Gastroesophageal sphincter (tissue), 4 donors: ENCODE measurements at places on chromosomes 16 and 17. TPM values are rescaled to one million over a fixed set of nuclear protein-coding genes. Genes with fewer than 3 reads are reported as not detected.
A peak's percentile ranks its signal among the peaks of the same experiment; 100 is the strongest.

DNA sequence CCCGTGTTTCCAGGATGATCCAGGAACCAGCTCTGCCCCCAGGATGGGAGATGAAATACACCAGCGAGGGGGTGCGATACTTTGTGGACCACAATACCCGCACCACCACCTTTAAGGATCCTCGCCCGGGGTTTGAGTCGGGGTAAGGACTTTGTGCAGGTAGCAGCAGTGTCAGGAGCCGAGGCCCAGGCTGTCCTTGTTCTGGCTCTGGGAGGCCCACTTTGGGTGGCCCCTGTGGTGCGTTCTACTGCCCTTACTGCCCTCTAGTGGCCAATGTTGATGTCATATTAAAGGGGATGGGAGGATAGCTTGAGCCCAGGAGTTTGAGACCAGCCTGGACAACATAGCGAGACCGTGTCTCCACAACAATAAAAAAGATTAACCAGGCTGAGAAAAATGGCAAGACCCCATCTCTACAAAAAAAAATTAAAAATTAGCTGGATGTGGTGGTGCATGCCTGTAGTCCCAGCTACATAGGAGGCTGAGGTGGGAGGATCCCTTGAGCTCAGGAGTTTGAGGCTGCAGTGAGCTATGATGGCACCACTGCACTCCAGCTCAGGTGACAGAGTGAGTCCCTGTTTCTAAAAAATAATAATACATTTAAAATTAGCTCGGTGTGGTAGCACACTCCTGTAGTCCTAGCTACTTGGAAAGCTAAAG, 20.9 kb upstream of the CLEC18A start:
- ATAC-seq = peak; percentile 72

DNA sequence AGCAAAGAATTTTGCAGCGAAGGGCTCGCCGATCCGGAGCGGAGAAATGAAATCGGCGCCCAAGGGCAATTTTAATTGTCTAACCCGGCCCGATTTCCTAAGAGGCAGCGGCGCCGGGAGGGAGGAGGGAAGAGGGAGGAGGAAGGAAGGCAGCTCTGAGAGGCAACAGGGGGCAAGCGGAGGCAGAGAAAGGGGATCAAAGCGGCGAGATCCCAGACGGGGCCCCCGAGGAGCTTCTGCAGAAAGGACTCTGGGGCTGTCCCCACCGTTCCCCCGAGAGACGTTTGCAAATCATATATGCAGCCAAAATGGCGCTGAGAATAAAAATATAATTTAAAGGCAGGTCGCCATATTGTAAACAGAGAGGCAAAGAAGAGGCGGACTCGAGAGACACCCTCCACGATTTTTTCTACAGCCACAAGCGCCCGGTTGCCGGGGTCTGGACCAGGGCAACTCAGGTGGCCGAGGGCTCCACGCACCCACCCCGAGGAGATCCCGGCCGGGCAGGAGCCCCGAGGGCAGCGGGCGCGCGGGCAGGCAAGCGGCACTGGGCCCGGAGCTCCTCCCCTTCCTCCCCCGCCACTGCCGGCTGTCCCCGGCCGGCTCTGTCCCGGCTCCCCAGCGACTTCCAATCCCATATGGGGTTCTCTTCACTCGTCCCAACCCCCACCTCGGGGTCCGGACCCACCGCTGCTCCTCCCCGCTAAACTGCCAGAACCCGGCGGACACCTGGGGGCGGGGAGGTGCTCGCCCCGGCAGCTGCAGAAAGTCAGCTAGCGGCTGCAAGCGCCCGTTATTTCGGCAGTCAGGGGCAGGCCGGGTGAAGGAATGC, 1.9 kb downstream of the PHF12 start:
- ATAC-seq = no peak

ZNF747 gene
- total RNA-seq = 17.1 TPM

STH gene
- total RNA-seq = not detected

- ATAC-seq = no peak
These were observed 100.7 kb downstream of the MGAT5B start for GRCh38 chr17:76968707-76969597.

- ATAC-seq = no peak
These were observed 14.2 kb upstream of the CD300A start for GRCh38 chr17:74452033-74452840.

DNA sequence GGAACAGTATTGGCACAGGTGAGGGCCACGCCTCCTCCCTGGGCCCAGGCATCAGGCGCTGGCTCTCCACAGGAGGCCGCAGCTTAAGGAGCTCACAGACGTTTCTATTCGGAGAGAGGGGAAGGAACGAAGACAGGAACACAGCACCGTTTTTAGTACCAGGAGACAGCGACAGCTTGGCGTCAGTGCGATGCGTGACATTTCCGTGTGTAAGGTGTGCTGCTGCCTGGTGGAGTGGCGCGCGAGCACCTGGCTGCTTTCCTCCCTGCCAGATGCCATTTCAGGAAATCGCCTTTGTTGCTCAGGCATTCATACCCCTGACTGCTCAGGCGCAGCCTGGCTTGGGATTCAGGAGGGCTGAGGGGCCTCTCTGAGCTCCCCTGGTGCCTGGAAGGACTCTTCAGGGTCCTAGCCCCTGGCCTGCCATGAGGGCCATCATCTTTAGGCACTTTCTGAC, 367.5 kb downstream of the CPPED1 start:
- no peak for ATAC-seq

DNA sequence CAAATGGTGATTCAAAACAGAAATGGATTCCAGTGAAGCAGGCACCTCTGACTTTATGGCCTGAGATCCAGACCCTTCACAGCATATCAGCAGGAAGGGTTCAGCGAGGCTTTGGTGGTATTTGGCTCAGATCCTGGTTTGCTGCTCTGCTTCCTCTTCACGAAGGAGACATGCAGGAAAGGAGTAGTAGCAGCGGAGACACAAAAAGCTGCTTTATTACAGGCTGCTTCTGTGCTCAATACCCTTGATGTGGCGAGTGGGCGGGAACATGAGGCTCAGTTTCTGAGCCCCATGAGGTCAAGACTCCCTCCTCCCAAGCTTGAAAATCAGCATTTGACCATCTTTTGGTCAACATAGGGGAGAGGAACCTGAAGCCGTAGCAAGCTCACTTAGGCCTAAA, 213.3 kb upstream of the AXIN2 start:
- ATAC-seq = no peak

OXLD1 gene
- 29.2 TPM for total RNA-seq

DNA sequence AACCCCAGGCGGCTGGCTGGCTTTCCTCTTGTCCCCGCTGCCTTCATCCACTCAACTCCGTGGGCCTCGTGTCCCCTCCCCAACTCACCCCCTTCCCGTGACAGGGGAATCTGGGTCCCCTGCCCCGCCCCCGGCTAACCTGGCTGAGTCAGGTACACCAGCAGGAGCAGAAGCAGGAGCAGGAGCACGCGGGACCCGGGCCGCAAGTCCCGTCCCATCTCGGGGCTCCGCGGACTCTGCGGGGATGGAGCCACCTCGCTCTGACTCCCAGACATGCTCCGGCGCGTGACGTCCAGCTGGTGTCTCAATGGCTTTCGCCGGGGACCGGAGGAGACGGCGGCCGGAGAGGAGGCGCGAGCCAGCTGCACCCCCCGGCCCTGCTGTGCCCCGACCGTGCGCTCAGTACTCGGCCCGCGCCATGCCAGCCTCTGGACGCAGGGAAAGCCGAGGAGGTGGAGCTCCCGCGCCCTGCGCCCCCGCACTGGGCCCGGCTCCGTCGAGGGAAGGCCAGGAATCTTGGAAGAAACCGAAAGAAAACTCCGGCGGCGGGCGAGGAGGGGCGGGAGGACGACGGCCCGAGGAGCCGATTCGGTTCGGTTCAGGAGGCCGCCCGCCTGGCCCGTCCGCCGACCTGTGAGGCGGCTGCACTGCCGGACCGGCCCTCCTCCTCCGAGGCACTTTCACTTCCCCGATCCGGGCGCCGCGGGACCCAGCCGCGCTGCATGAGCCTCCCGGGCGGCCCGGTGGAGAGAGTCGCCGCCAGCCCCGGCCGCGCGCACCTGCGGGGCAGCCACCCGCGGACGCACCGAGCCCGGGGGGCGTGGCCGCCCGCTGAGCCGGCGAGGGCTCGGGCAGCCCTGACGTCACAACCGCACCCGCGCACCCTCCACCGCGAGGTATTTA, at the start of the genes CXCL16 and ZMYND15:
CXCL16 (minus strand) TSS at position 807 of the 903 bp plus-strand sequence; CDS start at position 218, 589 bp downstream.
ZMYND15 (plus strand) TSS at position 712 of the 903 bp plus-strand sequence. CDS start 716 bp downstream, outside the sequence.
- peak; percentile 55 for ATAC-seq

SDK2 gene
- total RNA-seq = 0.89 TPM

- peak; percentile 4 for ATAC-seq
These were observed 418 bp downstream of the SOCS3 start for GRCh38 chr17:78359321-78359996.

RBL2 gene
- 108 TPM for total RNA-seq

DNA sequence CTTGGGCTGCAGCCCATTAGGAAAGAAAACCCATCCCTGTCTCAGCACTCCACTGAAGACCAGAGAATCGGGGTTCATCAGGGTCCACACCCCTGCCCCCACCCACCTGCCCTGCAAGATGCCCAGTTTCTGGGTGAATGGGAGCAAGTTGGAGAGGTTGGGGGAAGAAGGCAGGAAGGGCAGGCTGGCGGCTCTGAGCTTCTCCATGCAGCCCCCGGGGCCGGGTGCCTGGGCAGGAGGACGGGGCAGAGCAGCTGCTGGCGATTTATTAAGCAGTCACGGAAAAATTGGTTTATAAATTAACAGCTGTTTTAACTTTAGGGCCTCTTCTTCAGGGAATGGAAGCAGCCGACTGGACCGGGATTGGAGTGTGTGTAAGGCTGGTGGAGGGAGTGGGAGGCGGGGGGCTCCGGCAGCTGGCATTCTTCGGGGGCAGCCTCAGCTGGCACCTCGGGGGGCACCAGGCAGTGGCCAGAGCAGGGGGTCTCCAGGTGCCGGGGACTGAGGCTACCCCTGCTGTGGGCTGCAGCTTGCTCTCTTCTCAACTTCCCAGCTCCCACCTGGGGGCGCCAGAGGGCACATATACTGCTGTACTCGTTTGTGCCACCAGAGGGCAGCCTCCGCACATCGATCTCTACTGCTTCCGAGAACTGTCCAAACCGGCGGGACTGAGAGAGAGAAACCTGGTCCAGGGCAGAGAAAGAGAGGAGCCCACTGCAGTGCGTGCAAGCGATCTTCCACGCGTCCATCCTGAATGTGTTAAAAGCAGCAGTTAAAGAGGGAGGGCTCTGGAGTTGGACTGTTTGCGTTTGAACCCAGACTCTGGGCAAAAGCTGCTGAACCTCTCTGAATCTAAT, 5.0 kb upstream of the PPP1R1B start:
- ATAC-seq = peak; percentile 71

- no peak for ATAC-seq
These were observed 12.7 kb downstream of the STAT5A start for GRCh38 chr17:42301022-42301421.

GRCh38 chr16:83356266-83356665, 451.5 kb upstream of the HSBP1 start:
- ATAC-seq = no peak

DNA sequence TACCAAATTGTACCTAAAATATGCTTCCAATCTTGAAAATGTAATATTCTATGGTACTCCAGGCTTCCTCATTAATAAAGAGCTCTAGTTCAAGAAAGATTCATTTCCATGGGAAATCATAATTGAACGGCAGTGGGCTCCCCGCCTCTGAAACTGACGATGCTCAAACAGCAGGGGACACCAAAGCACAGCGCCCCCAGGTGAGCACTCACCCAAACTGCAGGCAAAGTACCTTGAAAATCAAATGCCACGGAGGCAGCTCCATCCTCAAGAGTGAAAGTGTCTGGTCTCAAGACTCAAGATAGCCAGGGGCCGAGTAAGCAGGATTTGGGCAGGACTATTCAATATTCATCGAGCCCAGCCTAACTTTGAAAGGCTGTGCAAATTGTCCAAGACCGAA, 217.4 kb upstream of the TNRC6C start:
- ATAC-seq = no peak
